ENCODE measurements at places on chromosomes 5 and 9.
A peak's percentile ranks its signal among the peaks of the same experiment; 100 is the strongest.

DNA sequence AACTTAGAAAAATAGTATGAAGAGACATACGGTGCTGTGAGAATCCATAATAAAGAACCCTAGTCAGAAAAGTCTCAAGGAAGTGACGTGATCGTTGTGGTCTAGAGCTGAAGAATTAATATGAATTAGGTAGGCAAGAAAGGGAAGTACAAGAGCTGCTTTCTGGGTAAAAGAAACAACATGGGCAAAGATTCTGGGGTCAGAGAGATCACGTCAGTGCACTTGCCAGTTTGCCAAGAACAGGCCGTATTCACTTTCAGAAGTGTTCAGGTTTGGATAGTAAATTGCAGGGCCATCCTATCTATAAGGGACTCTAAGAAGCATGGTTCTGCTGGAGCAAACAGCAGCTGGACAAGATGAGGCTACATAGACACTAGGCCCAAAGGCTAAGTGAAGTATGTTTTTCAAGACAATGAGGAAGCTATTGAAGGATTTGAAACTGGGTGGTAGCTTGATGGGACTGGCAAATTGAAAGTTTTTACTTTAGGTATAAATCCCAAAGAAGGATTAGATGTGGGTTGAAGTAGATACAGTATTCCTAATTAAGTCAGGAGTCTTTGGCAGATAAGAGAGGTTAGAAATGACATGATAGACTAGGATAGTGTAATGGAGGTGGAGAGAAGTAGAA, 4.8 kb upstream of the CHD1 start:
- no peak for DNase-seq

- no peak for DNase-seq
Measured at GRCh38 chr9:126664900-126665643, 51.3 kb downstream of the LMX1B start.

GRCh38 chr9:122806661-122807060, 6.7 kb downstream of the OR1K1 start:
- DNase-seq: no peak

DNA sequence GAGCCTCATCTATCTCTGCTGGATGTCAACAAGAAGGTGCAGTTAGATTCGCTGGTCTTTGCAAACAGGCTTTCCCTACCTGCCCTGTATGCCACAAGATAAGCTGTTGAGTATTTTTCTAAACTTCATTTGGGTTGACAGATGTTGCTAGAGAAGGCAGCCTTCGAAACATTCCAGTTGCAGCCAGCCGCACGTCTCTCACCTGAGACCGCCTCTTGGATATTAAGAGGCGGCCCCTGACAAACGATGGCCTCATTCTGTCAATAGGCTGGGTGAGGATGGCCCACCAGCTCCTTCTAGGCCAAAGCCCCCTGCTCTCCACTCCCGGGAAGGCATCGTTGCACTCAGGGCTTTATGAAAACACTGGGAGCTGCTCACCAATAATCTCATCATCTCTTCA, 181.6 kb downstream of the DAB2IP start:
- no peak for DNase-seq

GRCh38 chr5:135253601-135254178, 145.3 kb downstream of the MACROH2A1 start:
- DNase-seq: no peak

DNA sequence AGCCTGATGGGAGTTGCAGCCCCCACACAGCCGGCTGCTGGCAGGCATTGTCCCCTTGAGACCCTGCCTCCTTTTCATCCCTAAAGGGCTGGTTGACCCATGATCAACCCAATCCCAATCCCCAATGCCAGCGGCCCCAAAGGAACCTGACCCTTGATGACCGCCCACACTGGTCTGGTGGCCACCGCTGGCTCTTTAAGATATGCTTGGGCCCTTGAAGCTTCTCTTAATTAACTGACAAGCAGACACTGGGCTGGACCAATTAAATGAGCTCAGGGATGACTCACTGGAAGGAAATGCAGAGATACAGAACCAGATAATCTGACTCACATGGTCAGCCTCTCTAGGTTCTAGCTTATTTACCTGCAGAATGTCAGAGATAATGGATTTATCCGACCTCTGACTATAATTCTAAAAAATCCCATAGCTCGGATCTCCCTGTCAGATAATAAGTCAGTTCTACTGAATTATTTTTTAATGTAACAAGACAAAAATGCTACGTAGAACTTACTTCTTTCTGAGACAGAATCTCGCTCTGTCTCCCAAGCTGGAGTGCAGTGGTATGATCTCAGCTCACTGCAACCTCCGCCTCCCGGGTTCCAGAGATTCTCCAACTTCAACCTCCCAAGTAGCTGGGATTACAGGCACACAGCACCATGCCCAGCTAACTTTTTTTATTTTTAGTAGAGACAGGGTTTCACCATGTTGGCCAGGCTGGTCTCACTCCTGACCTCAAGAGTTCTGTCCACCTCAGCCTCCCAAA, 11.1 kb upstream of the MLANA start:
- DNase-seq: peak; percentile 56

- DNase-seq: peak; percentile 37
Measured at GRCh38 chr9:120876842-120877240, at the start of gene PHF19. Gene PHF19, minus strand, starts transcription at chr9:120877188. Its CDS starts 2,447 bp downstream, at chr9:120874741.

- no peak for DNase-seq
Measured at GRCh38 chr5:141815051-141815795, 63.0 kb downstream of the PCDH1 start.

DNA sequence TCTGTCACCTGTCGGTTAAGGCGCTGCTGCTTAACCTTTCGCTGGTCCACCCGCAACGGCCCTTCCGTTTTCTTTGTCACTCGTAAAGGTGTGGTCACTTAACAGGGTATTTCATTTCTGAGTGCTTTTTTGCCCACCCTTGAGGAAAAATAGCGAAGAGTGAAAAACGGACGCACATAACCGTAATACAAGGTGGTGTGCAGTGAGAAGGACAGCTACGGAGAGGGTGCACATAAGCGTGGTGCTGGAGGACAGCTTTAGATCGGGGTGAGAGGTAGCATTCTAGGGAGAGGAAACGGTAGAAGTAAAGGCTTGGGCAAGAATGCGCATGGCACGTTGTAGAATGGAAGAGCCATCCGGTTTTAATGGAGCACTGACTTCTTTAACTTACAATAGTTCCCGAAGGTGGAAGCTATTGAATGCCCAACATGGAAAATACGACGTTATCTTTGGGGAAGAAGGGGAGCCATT, 761 bp downstream of the CCT5 start:
- peak; percentile 43 for DNase-seq

GRCh38 chr9:89177012-89177943, 1.3 kb downstream of the SHC3 start:
- DNase-seq: peak; percentile 69

- no peak for DNase-seq
Measured at GRCh38 chr9:87760529-87760928, 34.6 kb downstream of the CTSL start.

DNA sequence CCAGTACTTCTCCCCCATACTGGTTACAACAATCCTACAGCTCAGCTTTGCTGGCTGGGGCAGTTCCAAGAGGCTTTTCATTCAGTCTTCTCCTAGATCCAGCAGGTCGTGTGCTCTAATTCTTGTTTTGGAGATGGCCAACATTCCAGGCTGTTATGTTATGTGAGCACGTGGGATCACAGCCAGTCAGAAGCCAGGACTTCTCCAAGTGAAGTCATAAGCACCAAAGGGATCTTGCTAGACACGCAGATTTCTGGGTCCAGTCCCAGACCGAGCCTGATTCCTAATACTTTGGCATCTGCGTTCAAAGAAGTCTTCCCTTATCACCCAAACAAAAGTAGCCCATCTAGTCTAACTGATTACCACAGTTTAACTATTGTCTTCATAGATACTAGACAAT, 1.4 kb upstream of the LARP1 start:
- DNase-seq: peak; percentile 88

GRCh38 chr5:91641730-91642350, 258.7 kb upstream of the ARRDC3 start:
- DNase-seq: peak; percentile 60

DNA sequence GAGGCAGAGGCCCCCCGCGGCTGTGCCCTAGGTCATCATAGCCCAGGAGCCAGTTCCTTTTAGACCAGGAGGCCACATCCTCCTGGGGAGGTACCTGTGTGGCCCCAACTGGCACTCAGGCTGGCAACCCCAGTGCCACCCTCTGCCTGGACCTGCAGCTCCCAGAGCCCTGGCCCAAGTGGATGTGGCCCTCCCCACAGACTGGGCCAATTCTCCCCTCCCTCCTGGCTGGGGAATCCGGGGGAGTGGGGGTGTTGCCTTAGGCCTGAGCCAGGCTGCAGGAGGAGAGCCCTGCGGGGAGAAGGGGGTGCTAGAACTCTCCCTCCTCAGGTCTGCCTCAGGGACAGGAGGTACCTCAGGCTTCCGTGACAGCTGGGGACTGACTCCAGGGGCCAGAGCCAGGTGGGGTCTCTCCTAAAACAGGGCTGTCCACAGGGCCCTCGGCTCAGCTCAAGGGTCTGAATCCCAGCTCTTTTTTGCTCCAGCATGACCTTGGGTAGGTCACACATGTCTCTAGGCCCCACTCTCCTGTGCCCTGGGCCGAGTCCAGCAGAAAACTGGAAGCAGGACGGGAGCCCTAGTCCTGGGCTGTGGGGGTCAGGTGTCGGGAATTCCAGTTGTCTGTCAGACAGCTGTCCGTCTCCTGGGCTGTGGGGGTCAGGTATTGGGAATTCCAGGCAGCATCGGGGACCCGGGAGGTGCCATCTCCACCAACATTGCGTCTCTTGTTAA, 9.6 kb downstream of the DNLZ start:
- DNase-seq: no peak

DNA sequence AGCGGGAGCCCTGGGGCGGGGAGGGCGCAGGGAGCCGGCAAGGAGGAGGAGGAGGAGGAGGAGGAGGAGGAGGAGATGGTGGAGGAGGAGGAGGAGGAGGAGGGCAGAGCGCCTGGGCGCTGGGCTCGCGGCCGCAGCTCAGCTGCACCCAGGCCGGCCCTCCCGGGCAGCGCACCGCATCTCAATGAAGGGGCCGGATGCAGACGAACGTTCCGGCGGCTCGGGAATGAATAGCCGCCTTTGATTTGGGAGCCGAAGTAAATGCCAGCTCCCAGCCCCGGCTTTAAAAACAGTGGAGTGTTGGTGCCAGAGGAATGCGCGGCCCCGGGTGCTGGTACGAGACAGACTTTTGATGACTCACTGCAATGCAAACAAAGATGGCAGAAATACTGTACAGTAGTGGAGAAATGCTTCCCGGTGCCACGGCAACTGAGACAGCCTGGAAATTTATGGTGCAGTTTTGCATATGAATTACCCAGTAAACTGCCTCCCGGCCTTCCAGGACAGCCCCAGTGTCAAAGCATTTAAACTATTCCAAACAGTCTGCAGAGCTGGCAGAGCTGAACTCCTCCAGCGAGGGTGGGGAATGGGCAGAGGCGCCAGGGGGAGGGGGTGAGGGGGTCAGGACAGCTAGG, 43.1 kb downstream of the NACC2 start:
- peak; percentile 92 for DNase-seq

DNA sequence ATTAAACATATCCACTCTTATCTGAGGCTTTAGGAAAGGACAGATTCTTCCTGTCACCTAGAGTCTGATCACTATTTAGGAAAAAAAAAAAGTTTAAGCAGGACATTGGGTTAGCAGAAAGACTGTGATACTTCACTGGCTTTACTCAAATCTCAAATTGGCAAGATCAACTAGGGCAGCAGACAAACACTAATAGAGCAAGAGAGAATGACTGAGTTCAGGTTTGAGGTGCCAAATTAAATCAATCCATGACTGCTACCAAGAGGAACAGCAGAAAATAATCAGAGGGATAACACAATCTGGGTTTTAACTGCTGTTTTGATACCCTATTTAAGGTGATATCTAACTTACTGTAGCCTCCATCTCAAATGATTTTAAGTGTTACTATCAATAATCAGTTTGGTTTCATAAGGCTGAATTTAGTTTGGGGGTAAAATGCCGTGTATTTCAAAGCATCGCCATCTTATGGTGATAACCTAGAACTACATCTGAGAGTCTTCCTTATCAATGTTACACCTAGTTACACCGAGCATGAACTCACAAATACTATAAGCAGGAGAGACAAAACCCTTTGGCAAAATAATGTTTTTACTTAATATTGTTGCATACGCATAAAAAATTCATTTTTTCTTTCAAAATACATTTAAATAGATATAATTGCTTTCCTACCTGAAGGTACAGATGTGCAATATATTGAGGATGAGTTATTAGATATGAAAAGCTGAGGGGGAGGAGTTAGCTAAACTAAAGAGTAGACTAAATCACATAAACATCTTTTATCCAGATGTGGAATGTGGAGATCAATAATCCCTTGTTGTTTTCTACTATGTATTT, 286.4 kb upstream of the CDH12 start:
- peak; percentile 0 for DNase-seq

GRCh38 chr5:162939991-162940390, 497.4 kb upstream of the CCNG1 start:
- DNase-seq: no peak

DNA sequence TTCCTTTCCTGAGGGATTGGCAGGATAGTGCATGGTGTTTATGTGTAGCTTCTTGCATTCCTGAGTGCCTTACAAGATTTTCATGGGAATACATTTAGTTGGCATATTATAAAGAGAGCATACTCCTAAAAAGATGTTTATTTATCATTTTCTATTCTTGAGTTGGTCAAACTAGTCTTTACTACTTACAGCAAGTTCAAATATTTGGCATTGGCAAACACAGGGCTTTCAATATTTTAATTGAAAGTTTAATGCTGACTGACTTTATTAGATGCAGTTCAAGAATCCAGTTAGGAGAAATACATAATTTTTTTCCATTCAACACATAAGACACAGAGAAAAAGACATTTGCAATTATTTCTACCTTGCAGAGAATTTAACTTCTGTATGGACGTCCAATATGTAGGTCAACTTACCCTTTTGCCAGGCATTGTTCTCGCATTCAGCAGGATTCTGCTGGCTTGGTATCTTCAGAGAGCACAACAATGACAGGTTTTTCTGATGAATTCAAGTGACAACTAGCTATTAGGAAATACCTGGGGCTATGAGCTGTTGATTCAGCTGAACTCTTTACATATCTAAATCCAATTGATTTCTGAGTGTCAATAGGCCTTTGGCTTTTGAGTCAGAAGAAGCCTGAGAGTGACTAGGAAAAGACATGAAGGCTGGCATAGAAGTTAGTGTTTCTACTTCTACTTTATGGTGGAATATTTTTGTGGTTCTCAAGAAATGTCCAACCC, 129.6 kb downstream of the LURAP1L start:
- no peak for DNase-seq

DNA sequence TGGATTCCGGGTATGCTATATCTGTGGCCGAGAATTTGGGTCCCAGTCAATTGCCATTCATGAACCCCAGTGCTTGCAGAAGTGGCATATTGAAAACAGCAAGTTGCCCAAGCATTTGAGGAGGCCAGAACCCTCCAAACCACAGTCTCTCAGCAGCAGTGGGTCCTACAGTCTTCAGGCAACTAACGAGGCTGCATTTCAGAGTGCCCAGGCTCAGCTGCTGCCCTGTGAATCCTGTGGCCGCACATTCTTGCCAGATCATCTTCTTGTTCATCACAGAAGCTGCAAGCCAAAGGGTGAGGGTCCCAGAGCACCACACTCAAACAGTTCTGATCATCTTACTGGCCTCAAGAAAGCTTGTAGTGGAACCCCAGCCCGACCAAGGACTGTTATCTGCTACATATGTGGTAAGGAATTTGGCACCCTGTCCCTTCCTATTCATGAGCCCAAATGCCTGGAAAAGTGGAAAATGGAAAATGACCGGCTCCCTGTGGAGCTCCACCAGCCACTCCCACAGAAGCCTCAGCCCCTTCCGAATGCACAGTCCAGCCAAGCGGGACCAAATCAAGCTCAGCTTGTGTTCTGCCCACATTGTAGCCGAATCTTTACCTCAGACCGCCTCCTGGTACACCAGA, 23.0 kb downstream of the ZNF474 start:
- DNase-seq: no peak

GRCh38 chr9:136143215-136144001, 24.7 kb upstream of the TMEM250 start:
- DNase-seq: peak; percentile 33
